Naive thymus-derived CD4-positive, alpha-beta T cell (primary cell): ENCODE measurements at places on chromosomes 12 and 14. TPM values are rescaled to one million over a fixed set of nuclear protein-coding genes. Genes with fewer than 3 reads are reported as not detected.

DNA sequence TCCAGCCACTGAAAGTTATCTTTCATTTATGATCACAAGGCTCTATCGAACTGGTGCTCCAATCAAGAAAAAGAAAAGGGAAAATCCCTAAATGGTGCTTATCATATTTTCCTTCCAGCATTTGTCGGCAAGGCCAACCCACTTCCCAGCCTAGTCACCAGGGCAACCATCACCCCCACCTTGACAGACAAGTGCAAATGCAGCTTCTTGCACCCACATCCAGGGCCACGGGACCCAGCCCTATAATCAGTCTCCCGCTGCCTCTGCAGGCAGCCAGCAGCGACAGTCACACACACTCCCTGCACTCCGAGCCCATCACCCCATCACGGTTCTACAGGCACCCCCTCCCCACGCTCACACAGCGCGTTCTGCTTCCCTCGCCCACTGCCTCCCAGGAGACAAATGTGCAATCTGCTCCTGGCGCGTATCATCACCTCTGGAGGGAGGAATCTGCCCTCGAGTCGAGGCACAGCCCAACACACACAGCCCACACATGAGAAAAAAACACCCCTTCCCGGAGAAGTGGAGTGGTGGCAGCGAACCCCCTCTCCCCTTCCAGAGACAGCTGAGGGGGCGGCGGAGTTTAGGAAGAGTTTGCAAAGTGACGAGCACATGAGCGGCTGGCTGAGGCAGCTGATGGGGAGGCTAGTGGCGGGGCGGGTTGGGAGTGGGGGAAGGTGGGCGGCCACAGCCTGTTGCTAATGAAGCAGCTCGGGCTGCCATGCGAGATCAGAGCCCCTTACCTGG lies 9.3 kb upstream of the PPP4R4 start:
- DNase-seq: no peak
- no peaks in the 10 kb centered on the region for H3K36me3 ChIP-seq
- H3K4me1 ChIP-seq: no peaks in the 10 kb centered on the region
- no peak overlapping the region for H3K27ac ChIP-seq
- no peak overlapping the region for H3K4me3 ChIP-seq

ZDHHC22 gene
- not detected for total RNA-seq

ADAM21 gene
- 0.16 TPM for total RNA-seq

GRCh38 chr12:122850695-122851350 lies 15.6 kb downstream of the HIP1R start:
- no peaks in the 10 kb centered on the region for H3K4me1 ChIP-seq
- H3K27ac ChIP-seq: no peak overlapping the region
- H3K36me3 ChIP-seq: no peaks in the 10 kb centered on the region
- no peak overlapping the region for H3K4me3 ChIP-seq

DNA sequence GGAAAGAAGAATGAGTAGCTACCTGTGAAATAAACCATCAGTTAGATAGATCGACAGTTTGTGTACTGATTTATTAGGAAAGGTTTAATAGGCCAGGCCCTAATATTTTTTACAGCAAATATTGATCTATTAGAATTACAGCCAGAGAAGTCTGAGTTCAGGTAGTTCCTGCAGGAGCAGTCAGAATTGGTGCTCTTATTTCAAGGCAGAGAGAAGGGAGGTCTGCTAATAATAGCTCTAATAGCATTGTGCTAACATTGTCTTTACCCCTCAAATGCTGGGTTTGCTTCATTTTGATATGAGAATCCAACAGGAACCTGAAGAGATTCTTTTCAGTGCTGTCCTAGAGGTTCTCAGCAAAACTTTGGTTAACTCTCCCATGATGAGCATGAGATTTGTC lies 343.8 kb upstream of the NAV3 start:
- no peak for DNase-seq
- no peaks in the 10 kb centered on the region for H3K27me3 ChIP-seq
- H3K4me3 ChIP-seq: no peak overlapping the region
- H3K4me1 ChIP-seq: no peaks in the 10 kb centered on the region
- H3K27ac ChIP-seq: no peak overlapping the region

GRCh38 chr12:6630736-6631135 lies 5.0 kb downstream of the LPAR5 start:
- H3K4me1 ChIP-seq: peaks cover 34% of the 10 kb centered on the region
- H3K4me3 ChIP-seq: peak overlapping the region; percentile 56
- no peaks in the 10 kb centered on the region for H3K36me3 ChIP-seq
- H3K27me3 ChIP-seq: no peaks in the 10 kb centered on the region
- DNase-seq: no peak

DNA sequence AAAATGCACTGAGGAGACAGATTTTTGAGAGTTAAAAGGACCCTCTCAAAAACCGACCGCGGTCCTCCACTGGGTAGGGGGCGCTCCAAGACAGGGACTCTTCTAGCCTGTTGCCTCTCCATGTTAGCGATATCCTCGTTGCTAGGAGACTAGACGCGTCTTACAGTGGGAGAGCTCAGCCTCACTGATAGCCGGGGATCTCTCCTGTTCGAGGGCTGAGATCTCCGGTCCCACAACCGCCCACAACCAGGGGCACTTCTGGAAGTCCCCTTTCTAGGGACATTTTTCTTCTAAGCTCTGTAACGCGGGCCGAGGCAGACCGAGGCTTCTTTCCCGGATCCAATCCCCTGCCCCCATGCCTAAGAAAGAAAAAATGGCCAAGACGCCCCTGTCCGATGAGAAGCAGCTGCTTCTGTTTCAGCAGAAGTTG lies 21.3 kb downstream of the FKBP11 start:
- peak; percentile 89 for DNase-seq
- no peak overlapping the region for H3K27ac ChIP-seq
- H3K27me3 ChIP-seq: no peaks in the 10 kb centered on the region
- H3K4me1 ChIP-seq: peaks cover 9% of the 10 kb centered on the region
- peak overlapping the region; percentile 60 for H3K4me3 ChIP-seq

DNA sequence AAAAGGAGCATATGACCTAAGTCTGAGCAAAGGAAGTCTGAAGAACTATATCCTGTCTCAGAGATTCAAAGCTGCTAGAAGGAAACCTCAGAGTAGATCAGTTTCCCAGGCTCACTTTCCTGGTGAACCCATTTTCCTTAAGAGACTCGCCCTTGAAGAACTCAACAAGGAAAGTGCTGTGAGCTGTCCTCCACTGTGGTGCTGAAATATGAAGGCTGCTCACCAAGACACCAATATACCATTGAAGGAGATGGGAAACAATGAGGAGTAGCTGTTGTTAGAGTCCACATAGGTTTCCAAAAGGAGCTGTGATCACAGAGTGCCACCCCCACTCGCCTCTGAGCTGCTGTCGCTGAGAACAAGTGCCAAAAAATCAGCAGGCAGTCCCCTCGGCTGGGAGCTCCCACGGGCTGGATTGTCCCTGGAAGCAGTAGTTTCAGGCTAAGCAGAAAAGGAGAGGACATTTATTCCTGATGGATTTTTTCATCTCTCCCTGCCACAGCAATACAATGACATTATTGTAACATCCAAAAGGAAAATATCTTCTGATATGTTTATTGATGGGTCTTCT lies 282.1 kb downstream of the RPS29 start:
- no peak overlapping the region for H3K27ac ChIP-seq
- H3K4me3 ChIP-seq: no peak overlapping the region
- no peak for DNase-seq
- H3K27me3 ChIP-seq: no peaks in the 10 kb centered on the region

CHGA gene
- not detected for total RNA-seq

DNA sequence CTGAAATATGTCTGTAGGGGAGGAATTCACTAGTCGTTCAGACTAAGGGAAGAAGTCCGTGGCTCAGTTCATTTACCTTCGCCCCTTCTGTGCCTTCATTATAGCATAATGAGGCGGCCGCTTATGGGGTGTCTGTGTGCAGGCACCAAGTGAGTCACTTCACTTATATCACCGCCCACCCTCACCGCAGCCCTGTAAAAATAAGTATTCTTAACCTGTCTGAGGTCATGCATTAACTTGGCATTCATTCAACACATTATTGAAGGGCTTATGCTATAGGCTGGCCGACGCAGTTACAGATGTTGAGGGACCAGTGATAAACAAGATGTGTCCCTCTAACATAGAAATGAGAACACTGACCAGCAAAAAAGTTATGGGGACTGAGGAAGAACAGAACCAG lies 47.7 kb upstream of the PTCSC3 start:
- no peak for DNase-seq
- no peak overlapping the region for H3K4me3 ChIP-seq
- no peaks in the 10 kb centered on the region for H3K4me1 ChIP-seq
- no peaks in the 10 kb centered on the region for H3K27me3 ChIP-seq

DNA sequence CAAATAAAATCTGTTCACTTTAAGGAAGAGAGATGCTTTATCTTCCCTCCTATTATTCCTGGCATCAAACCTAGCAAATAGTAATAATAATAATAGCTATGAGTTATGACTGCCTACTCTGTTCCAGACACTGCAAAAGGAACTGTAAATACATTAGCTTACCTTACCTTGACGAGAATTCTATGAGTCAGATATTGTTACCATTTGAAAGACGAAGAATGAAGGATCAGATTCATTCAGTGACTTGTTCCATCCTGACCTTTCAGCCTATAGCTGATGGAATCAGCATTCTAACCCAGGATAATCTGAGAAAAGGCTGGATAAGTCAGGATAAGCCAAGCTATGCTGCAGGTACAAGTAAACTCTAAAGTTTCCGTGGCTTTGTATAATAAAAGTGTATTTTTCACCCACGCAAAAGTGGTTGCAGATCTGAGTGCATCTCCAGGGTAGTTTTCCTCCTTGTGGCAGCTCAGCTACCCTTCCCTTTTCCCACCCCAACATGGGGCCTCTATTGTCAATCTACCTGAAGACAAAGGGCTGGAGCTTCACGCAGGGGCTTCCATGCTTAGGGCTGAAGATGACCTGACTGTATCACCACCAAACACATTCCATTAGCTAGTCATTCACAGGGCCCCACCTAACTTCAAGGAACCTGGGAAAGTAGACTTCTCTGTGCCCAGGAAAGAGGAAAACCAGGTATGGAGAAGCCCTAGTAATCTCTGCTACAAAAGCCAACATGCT lies 57.2 kb upstream of the CCND2 start:
- no peak overlapping the region for H3K4me3 ChIP-seq
- no peaks in the 10 kb centered on the region for H3K27me3 ChIP-seq
- peaks cover 10% of the 10 kb centered on the region for H3K4me1 ChIP-seq
- DNase-seq: no peak

CLEC1B gene
- total RNA-seq: not detected

DNA sequence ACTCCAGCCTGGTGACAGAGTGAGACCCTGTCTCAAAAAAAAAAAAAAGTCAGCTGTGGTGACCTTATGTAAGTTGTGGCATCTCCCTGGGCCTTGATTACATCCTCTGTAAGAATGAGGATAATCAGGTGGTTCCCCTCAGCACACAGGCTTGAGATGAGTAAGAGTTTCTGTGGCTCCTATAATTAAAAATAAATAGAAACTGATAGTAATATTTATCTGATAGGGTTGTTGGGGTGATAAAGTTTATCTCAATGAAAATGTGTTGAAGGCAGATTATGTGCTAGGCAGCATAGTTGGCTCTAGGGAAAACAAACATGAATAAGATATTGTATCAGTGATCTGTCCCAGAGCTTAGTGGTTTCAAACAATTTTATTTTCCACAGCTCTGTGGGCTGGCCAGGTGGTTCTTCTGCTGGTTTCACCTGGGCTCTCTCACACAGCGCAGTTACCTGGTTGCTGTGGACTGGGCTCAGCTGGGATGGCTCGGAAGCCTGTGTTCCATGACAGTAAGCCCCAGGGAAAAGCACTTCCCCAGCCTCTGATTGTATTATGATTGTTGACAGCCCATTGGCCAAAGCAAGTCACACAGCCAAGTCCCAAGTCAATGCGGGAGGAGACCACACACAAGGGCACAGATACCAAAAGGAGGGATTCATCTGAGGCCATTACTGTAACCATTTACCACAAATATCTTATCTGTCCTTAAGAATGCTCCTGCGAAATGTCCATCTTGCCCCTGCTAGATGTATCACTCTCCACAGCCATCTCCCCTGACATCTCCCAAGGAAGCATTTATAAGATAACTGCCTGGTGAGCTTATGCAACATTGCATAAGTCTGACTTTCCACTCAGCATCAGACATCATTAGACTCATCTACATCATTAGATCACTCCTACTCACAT lies 151.7 kb downstream of the NUAK1 start:
- H3K4me1 ChIP-seq: no peaks in the 10 kb centered on the region
- H3K4me3 ChIP-seq: no peak overlapping the region
- no peaks in the 10 kb centered on the region for H3K36me3 ChIP-seq

- no peak overlapping the region for H3K27ac ChIP-seq
- H3K36me3 ChIP-seq: no peaks in the 10 kb centered on the region
- H3K27me3 ChIP-seq: no peaks in the 10 kb centered on the region
- H3K4me3 ChIP-seq: no peak overlapping the region
- no peak for DNase-seq
- no peaks in the 10 kb centered on the region for H3K4me1 ChIP-seq
Observed at GRCh38 chr14:95307402-95308041, 12.2 kb downstream of the CLMN start.

SYT10 gene
- not detected for total RNA-seq

GRCh38 chr12:30631740-30632139 lies 63.9 kb downstream of the IPO8 start:
- H3K27ac ChIP-seq: no peak overlapping the region
- no peak overlapping the region for H3K4me3 ChIP-seq
- no peak for DNase-seq

- no peak for DNase-seq
- no peak overlapping the region for H3K4me3 ChIP-seq
- H3K27ac ChIP-seq: no peak overlapping the region
Observed at GRCh38 chr12:102757154-102757881, 159.7 kb downstream of the PAH start.

- H3K36me3 ChIP-seq: no peaks in the 10 kb centered on the region
- no peaks in the 10 kb centered on the region for H3K4me1 ChIP-seq
- no peak overlapping the region for H3K27ac ChIP-seq
- no peak for DNase-seq
Observed at GRCh38 chr14:85413836-85414526, 116.0 kb upstream of the FLRT2 start.

DNA sequence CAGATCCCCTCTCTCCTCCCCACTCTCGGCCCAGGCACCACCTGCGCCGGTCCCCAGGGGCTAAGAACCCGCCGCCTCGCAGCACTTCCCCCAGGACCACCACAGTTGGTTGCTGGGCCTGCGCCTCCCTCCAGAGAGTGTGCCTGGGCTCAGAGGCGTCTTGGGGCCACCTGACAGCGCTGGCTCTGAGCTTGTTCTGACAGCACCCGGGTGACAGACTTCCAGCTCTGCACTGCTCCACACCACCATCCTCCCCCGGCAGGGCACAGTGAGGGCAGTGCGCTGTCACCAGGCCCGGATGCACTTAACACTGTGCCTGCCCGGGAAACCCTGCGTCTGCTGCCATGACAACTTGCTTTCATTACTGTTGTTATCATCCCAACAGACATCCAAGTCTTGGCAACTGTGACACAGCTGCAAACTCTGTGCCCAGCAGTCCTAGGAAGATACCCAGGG lies 6.6 kb downstream of the BRF1 start:
- no peaks in the 10 kb centered on the region for H3K36me3 ChIP-seq
- peak; percentile 74 for DNase-seq
- H3K4me3 ChIP-seq: peak overlapping the region; percentile 21
- H3K4me1 ChIP-seq: peaks cover 14% of the 10 kb centered on the region
- H3K27ac ChIP-seq: peak overlapping the region; percentile 65

GRCh38 chr12:130956456-130957303 lies 3.0 kb downstream of the ADGRD1 start:
- DNase-seq: no peak
- H3K36me3 ChIP-seq: no peaks in the 10 kb centered on the region
- H3K4me3 ChIP-seq: no peak overlapping the region
- no peaks in the 10 kb centered on the region for H3K4me1 ChIP-seq

ART4 gene
- total RNA-seq: not detected

DCN gene
- not detected for total RNA-seq

KIF26A gene
- 0.17 TPM for total RNA-seq
